ENCODE measurements at places on chromosomes 12 and 14.

GRCh38 chr12:50750366-50750765, 13.5 kb upstream of the ATF1 start:
- no peak for DNase-seq

DNA sequence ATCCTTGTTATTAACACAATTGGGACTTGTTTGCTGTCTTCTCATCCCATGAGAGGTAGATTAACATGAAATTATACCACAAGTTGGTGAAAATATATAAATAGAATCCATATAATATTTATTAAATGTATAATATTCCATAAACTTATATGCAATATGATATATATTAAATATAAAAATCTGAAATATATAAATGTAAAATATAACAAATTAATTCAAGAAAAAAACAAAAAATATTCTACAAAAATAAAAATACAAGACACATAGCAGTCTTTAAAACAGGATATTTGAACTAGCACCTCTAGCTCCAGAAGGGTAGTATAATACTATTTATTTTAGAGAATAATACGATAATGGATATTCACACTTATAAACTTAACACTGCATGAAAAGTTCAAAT, 603.3 kb upstream of the FLRT2 start:
- no peak for DNase-seq

- no peak for DNase-seq
Measured at GRCh38 chr12:119369907-119370546, 35.5 kb downstream of the CCDC60 start.

DNA sequence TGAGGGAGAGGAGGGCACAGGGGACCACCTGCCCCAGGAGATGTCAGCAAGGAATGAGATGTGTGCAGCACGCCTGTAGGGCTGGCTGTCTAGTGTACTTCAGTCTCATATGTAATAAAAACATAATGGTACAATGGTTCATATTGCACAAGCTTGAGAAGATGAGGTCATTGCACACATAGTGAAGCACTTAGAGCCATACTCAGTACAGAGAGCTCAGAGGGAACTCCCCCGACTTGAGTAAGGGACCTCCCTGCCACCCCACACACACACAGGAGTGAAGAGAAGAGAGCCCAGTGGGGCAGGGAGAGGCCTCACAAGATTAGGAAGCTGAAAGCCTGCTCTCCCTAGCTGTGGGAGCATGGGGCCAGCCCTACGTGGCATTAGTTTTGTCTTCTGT, 61.5 kb downstream of the SLC6A12 start:
- DNase-seq = no peak

DNA sequence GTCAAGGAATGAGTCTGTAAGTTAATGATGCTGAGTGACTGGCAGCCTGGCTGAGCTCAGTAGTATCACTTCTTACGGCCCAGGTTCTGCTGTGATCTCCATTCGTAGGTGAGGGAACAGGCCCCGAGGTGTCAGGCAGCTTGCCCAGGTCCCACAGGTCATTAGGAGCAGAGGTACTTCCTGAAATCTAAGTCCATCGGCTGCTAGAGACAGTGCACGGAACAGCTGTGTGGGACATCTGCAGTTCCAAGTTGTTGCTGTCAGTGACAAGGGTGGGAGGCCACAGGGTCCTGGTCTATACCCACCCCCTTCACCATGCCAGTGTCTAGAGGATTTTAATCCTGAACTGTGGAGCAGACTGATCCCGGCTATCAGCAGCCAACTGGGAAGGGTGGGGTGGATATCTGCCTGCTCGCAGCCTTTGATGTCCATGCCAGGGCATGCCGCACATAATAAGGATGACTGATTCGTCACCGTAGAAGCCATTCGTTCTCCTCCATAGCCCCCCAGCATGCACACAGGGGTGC, 82.3 kb upstream of the RIN3 start:
- no peak for DNase-seq

- no peak for DNase-seq
Measured at GRCh38 chr12:82436354-82436753, 78.0 kb downstream of the METTL25 start.

DNA sequence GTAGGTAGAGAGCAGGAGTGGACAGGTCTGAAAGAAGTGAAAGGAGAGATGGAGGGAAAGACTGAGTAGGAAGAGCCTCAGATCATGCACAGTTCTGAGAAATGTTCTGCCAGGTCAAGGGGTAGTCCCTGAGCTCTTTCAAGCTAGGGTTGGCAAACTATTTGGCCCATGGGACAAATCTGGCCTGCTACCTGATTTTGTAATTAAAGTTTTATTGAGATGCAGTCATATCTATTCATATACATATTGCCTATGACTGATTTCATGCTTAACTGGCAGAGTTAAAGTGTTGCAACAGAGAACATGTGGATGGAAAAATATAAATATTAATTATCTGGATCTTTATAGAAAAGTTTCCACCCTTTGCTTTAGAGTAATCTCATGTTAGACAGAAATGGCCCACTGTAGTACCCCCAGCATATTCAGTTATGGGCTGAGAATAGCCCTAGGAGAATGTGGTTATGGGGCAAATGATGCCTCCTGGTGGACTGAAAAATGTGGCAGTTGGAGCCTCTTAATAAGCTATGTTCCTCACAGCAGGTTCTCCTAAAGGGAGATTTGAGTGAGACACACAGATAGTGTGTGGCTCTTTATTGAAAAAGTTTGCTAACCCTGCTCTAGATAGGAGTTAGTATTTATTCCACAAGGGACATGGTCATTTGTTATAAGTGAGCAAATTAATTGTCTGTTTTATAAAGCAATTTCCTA, 476.9 kb downstream of the LRIG3 start:
- DNase-seq = no peak

DNA sequence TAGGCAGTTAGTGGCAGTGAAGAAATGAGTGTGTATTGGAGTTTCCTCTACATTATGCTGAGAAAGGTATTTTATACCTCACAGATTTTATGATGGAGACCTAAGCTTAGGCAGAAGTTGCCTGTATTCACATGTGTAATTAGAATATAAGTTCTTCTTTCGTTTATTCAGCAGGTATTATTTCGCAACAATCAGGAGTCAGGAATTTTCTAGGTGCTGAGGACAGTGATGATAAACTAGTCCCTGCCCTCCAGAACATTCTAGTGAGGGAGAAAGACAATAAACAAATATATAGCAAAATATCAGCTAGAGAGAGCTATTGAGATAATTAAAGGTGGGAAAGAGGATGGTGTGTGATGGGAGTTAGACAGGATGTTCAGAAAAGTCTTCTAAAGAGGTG, 345.7 kb downstream of the GRIN2B start:
- DNase-seq = no peak

DNA sequence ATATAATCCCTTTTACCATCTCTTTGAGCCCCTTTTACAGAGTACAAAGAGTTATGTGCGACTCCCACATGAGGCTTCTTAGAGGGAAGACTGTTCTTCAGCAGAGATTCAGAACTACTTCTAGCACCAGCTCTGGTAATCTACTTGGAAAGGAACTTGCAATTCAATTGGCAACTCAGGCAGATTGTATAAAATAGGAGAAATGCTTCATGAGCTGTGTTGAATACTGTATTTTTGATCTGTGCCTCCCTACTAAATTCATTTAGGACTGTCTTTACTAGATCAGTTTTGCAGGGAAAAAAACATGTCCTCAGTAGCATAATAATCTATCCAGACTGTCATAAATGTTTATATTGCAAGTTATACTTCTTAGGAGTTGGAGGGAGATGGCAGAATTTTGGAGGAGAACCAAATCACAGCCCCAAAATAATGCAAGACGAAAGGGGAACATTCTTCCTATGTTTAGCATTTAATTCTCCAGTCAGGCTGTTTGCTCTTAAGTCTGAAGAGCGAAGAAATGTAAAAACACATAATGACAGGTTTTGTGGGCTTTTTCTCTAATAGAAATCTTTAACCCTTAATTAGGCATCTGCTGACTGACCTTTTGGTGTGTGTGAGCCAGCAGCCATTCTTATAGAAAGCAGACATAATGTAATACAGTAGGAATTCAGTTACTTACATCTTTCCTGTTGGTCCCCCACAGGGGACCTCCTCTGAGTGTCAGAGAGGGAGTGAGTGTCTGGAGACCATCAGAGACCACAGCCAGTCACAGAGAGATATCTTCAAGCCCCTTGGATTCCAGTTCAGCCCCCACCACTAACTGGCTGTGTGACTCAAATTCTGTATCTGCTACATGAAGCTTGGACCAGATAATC, 3.9 kb downstream of the ANO4 start:
- no peak for DNase-seq

- DNase-seq = no peak
Measured at GRCh38 chr12:97347956-97348355, 114.6 kb upstream of the RMST start.

Data from CD4-positive, alpha-beta T cell treated with Interleukin-15 for 1 hour (primary cell).